BE2C (cell line): ENCODE measurements at places on chromosomes 2 and 18.

GRCh38 chr18:68965817-68966216 is 167.9 kb downstream of the CCDC102B start:
- no peak for DNase-seq

DNA sequence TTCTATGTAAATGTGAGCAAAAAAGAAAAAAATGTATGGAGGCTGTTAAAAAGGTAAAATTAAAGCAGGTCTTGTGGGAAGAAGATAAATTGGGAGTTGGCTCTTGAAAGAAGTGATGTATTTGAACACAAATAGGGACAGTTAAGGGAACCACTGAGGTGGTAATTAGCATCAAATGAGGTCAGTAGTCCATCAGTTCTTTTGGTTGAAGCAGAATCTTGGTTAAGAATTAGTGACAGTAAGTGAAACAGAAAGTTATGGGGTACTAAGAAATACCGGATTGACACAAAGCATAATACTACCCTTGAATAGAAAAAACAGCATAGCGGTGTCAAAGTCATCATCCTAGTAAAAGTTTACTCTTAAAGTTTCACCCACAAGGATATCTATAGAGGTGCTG is 352.6 kb upstream of the VRK2 start:
- DNase-seq = no peak

DNA sequence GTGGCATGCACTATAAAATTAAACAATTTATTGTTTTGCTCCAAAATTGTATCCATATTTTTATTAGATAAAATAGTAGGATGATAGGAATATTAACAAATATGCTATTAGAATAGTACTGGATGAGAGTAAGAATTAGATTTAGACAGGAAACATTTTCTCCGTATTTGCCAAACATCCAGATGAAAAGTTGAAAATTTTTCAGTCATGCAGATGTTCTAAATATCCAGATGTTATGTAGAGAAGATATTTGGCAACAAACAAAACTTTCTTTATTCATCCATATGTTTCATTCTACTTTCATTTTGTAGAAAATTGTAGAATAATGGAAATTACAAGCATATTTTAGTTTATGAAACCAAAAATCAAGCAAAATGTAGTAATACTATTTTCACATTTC is 45.2 kb upstream of the NEUROD1 start:
- no peak for DNase-seq

DNA sequence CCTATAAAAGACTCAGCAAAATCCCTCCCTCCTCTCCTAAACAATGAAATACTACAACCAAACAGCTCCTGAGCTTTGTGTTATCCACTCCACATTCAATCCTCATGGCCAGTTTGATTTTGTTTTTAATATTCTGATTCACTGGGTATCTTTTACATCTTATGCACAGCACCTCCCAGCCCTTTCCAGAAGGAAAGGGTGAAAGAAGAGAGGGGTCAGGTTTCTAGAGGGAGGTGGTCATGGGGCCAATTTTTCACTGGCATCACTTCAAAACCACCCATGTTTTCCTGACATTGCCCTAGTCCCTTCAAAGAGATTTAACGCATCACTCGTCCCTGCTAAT is 315.6 kb downstream of the LPIN1 start:
- DNase-seq = no peak

DNA sequence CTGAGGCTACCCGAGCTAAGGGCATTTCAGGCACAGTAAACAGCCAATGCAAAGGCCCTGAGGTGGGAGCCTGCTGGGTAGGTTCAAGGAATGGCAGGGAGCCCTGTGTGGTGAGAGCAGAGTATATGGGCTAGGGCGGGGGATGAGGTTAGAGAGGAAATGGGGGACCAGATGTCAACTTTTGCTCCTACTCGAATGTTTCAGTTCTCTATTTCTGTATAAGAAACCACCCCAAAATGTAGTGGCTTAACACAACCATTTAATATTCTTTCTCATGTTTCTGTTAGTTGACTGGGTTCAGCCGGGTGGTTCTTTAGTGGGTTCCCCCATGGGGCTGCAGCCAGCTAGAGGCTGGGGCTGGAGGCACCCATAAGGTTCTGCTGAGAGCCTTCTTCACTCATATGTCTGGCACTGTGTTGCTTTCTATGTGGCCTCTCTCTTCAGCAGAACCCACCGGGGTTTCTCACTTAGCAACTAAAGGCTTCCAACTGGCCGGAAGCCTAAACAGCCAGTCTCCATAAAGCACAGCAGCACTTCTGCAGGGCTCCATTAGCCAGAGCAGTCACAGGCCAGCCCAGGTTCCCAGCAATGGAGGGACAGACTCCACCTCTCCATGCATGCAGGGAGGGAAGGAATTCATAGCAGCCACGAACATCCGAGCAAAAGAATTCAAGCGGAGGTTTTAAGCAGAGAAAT is 5.6 kb upstream of the ATOH8 start:
- no peak for DNase-seq

DNA sequence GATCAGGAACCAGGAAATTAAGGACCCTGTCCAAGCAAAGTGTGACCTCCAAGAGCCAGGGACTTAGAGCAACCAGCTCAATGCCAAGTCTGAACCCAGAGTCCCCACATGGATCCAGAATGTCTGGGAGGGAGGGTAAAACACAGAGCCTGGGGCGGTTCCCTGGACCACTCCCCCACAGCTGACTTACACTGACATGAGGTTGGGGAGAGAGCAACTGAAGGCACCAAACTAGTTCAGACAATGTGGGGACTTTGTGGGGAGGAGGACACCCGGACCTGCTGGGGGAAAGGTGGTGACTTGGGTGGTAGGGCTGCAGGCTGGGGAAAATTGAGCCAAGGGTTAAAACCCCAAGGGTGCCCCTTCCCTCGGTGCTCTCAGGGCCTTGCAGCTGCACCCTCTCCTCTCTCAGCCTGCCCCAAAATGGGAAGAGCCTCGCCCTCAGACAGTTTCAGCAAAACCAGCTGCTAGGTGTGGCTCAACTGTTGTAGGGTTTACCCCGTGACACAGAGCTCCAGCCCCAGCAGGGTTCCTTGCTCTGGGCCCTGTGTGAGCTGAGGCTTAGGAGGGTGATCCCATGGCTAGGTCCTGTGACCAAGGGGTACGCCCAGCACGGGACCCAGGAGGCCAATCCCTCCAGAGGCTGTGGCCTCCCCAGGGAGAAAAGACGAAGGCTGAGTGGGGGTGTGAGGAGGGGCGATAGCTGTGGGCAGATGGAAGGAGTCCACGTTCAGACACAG is 28.6 kb downstream of the MARCO start:
- no peak for DNase-seq

GRCh38 chr18:26022585-26022984 is 67.8 kb downstream of the SS18 start:
- DNase-seq = no peak

DNA sequence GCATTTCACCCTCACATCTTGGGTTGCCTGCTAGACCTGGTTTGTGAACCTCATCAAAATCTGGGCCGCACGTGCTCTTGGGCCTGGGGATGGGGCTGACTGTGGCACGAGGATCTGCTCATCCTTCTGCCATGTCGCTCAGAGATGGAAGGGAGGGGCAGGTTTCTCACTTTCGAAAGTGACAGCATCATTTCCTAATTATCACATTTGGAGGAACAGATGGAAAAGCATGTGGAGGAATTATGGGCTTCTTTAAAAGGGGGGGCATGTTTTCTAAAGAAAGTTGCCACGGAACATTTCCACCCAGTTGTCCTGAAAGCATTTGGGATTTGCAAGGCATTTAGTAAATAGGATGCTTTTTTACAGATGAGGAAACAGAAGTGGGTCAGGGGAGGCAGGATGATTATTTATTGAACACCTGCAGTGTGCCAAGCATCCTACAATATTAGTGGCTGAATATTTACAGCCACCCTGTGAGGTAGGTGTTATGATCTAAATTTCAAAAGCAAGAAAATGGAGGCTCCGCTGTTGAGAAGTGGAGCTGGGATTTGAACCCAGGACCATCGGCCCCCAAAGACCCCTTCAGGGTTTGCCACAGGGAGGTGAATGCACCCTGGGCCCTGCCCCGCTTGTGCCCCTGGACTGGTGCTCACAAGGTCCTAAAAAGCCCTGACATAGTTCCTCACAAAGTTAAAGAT is 104.2 kb upstream of the MYCN start:
- no peak for DNase-seq

GRCh38 chr18:57287766-57288165 is 64.6 kb upstream of the ST8SIA3 start:
- no peak for DNase-seq

- DNase-seq = no peak
Measured at GRCh38 chr2:50402654-50402960, 629.3 kb downstream of the NRXN1 start.

DNA sequence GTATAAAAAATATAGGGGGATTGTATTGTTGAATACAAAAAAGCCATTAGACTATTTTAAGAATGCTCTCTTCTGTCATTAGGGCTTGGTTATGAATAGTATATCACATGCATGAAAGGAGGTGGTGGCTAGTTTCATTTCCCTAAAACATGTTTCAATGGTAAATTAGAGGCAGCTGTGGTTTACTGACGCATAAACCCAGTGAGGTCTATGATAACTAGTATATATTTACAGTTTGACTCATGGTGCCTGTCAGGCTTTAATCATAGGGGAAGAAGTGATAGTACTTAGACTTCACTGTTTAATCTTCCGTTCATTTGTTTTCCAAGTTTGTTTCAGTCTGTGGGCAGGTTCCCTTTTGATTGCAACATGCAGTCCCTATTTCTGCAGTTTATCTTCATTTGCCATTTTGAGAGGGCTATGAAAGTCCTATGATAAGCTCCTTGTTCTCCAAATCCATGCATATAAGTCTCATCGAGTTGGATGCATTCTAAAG is 55.1 kb upstream of the MAP4K3 start:
- DNase-seq = no peak

DNA sequence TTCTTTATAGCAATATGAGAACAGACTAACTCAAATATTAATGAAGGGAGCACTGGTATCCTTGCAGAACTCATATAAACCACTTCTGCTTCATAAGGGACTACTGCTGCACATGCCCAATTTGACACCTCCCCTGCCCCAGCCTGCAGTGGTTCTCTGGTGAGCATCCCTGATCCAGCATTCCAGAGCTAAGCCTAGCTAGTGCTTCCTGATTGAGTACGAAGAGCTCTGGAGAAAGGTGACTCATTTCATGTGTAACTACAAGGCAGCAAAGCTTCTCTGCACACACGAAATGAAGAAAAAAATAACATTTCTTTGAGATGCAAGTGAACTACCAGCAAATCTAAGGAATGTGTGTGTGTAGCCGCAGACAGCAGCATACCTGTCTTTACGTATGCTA is 22.8 kb upstream of the ADNP2 start:
- DNase-seq = no peak

DNA sequence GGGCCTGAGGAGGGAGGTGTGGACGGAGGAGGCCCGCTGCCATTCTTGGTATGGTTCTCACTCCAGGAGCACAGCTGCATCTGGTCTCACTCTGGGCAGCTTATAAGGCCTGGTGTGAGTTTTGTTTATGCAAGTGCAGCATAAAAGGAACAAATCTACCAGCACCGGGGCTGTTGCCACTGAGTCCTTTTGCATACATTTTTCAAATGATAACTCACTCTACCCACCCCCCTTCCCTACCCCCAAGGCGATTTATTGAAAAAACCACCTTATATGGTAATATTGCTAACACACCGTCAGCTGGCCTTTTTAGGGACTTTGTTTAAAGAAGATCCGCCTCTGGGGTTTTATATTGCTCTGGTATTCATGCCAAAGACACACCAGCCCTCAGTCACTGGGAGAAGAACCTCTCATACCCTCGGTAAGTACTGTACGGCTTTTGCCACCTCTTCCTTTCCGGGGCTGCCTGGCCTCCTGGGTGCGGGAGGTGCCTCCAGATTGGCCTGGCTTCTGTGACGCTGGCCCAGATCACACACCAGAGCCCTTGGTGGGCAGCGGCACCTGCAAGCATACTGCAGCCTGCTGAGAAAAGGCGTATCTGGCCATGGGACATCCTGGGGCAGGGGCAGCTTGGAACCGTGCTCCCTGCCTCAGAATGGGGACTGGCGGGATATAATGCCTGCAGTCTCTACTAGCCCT is at the start of gene ACTG2:
TSS of gene ACTG2 (plus strand) at position 378 of the 699 bp plus-strand sequence. CDS start 8,304 bp downstream, outside the sequence.
- no peak for DNase-seq
